Stimulated activated CD8-positive, alpha-beta memory T cell treated with anti-CD3 and anti-CD28 coated beads, Interleukin-15, amount 100 ng/mL, for 48 hours (primary cell): ENCODE measurements at places on chromosomes 5 and 9.

DNA sequence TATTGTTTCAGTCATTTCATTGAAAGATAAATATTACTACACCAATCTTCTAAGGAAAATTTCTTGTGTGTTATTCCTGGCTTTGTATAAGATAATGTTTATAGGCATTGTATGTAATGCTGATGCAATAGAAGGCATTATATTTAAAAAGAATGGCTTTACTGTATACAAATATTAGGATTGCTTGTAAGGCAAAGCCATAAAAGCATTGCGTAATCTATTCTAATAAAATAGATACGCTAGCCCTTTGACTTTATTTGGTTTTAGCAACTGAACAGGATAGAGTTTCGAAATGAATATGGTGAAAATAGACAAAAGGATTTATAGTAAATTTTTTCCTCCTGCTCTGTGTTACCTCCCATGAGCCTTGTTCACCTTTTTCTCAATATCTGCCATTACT, 5.5 kb upstream of the LYSMD3 start:
- DNase-seq = no peak

DNA sequence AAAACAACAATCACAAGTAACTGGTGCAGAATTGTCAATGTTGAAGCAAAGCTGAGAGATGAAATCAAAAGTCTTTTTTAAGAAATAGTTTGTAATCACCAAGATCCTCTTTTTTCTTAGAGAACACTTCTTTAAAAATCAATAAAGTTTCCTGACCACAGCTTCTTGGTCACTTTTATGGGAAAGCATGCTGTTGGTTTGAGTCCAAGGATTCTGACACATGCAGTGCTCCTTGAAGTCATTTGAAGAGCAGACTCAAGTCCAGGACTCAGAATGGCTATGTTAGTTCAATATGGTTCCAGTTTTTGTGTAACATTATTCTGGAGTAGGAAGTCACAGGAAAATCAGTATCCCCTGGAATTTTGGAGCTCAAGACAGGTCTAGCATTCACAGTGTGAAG, 480.6 kb downstream of the NR2F1-AS1 start:
- DNase-seq = no peak

GRCh38 chr9:93586290-93587057, 10.1 kb downstream of the PHF2 start:
- DNase-seq = no peak

- no peak for DNase-seq
These were observed 74.1 kb downstream of the PSAT1 start for GRCh38 chr9:78370991-78371390.

- no peak for DNase-seq
These were observed 621.4 kb downstream of the RAB3C start for GRCh38 chr5:59204114-59204897.

DNA sequence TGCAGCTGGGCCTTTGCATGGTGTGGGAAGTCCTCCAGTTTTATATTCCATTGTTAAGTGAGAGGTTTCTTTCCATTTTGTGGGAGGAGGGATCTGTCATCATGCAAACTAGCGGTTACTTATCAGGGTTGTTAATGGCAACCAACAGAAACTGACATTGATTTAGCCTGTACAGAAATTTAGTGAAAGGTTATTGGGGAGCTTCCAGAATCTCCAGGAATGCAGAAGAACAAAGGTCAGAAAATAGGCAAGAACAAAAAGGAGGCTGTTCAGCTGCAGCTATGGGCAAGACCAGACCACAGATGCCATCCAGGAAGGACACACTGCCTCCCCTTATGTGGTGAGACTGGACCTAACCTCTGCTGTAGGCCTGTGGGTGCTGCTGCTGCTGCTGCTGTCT, 395.8 kb downstream of the KDM4C start:
- DNase-seq = no peak

DNA sequence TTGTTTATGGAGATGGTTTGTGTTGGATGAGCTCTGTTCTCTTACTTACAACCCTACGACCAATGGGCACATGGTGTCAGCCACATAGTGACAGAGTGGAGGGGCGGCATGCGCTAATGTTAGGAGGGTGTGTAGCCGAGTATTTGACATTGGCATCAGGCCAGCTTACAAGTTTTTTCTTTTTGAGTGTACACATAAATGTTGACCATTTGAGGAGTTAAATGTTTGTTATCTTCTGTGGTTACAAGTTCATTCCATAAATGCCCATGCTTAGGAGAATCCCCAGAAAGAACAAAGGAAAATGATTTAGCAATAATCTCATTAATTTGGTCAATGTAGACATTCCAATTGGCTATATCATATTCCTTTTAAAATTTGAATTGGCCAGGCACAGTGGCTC, 180.1 kb upstream of the ELL2 start:
- DNase-seq = no peak

DNA sequence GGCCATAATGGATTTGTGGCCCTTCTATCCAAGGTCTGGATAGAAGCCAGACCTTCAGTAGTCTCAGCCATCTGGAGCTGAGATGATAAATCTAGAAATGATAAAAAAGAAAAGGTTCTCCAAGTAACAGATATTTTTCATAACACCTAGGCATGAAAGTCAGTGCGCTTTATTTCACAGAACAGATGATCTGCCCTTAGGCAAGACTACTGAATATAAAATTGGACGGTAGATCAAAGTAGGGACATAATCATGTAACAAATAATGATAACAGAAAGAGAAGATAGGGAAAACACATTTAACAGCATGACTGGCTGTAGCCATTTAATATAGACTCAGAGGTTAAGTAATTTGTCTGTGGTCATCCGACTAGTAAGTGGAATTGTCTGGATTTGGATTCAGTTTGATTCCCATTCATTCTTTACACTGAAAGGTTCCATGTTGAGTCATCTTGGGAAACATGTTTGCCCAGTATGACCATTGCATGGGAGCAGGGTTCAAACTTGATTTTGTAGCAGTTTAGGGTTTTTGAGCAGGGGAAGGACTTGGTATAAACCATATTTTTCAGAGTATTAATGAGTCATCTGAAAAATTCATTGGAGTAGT, 4.1 kb upstream of the CAVIN4 start:
- DNase-seq = no peak

- DNase-seq = no peak
These were observed 37.8 kb upstream of the CARTPT start for GRCh38 chr5:71681296-71681695.

DNA sequence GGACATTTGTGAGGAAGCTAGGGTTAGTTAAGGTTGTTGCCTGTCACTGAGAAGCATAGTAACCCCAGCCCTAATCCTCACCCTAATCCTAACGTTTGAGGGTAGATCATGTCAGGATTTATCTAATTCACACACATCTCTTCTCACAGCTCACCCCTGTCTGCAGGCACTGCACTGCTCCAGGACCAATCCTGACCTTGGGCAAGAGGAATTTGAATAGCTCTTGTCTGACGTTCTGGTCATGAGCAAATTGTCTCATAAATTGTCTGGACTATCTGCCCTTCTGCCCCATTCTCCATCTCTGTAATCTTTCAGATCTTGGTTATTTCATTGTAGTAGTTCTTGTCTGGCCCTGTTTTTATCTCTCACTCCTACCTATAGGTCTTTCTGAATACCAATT, 18.7 kb downstream of the CRHBP start:
- no peak for DNase-seq

DNA sequence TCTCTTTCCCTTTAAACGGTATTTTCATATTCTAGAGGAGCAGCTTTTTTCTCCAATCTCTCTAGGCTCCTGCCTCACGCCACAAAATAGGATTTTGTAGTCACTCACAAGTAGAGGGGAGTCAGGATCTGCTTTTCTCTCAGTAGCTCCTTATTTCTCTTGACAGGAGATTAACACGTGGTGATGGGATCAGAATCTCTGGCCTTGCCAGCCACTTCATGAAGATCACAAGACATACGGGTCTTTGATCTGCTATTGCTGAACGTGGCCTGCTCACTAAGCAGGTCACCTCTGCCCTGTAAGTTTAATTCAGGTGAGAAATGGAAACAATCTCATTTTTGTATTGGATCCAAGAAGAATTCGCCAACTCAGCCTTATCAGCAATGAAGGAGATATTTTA, 257.5 kb downstream of the DIRAS2 start:
- no peak for DNase-seq

DNA sequence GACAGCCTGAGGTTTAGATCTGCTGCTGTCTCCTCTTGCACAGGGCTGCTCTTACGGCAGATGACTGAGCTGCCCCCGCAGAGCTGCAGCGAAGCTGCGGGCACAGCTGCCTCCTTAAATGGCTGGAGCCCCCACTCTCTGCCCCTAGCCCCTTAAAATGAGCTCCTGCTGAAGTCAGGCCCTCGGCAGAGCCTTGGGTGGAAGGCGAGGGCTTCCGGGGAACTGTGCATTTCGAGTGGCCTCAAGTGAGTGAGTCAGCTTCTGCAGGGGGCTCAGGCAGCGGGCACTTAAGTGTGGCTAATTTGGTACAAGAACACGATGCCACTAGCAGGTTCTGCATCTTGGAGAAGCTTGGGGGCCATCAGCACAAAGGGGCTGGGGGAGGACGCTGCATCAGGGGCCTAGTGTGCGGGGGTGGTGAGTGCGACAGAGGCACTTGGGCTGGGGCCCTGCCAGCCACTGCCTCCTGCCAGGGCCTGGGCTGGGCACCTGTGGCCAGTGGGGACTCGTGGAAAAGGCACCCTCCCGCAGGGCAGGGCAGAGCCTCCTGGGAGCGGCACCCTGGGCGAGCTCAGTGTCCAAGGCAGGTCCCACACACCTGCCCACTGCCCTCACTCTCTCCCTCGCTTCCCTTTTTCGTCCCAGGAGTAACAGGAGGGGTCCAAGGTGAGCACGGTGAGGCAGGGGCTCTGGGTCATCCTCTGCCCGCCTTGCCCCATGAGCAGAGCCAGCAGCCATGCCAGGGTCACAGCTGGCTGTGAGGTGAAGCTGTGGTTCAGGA, 28.8 kb upstream of the RNU6ATAC start:
- DNase-seq = no peak

GRCh38 chr5:52148679-52149078, 639.0 kb upstream of the ITGA1 start:
- no peak for DNase-seq

DNA sequence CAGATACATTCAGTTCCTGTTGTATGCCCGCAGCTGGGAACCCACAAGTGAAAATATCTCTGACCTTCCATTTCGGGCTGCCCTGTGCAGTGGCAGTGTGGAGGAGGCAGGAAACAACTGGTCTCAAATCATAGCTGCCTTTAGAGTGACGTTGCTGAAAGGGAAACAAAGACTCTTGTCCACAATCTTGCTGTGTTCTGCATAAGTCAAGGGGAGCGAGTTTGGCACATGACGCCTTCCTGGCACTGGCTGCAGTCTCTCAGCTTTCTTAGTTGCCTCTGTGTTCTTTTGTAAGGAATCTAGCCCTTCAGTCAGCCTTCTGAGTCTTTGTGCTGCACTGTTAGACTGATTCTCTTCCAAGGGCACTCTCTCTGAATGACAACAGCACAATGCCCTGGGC, 24.0 kb downstream of the ADAMTS16 start:
- no peak for DNase-seq
